ENCODE measurements at places on chromosomes 5 and 9.
A peak's percentile ranks its signal among the peaks of the same experiment; 100 is the strongest.

- DNase-seq = no peak
Observed at GRCh38 chr9:133813749-133814585, 75.8 kb upstream of the SARDH start.

DNA sequence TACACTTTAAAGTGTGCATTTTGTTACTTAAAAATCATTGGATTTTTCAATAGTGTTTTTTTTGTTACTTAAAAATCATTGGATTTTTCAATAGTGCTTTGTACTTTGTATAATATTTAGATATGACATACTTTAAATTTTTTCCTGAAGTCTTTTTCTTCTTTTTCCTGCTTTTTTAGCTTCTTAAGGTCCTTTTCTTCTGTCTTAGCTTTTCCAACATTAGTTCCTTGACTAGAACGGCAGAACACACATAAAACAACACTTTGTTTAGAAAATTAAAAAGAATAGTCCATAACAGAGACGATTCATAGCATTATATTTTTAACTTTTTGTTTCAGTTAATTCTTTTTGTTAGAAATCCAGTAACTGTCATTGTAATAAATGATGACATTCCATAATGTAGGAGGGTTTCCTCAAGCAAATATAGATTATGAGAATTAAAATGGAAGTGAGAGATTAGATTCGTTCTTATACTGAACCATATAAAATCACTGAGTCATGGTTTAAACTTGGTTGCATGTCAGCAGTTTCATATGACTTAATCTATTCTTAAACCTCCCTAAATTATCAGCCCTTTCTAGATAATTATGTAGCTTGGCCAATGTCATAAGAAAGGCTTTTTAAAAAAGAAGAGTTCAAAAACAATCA is 45.3 kb upstream of the RICTOR start:
- DNase-seq = no peak

DNA sequence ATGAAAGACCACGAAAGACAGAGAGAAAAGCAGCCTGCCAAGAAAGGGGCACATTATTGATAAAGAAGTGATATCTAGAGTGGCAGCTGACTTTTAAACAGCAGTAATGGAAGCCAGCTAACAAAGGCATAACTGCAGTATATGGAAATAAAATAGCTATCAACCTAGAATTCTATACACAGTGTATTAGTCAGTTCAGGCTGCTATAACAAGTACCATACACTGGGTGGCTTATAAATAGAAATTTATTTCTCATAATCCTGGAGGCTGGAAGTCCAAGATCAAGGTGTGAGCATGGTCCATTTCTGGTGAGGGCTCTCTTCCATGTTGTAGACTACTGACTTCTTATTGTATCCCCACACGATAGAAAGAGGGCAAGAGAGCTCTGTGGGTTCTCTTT is 109.8 kb downstream of the DEPDC1B start:
- DNase-seq = no peak

DNA sequence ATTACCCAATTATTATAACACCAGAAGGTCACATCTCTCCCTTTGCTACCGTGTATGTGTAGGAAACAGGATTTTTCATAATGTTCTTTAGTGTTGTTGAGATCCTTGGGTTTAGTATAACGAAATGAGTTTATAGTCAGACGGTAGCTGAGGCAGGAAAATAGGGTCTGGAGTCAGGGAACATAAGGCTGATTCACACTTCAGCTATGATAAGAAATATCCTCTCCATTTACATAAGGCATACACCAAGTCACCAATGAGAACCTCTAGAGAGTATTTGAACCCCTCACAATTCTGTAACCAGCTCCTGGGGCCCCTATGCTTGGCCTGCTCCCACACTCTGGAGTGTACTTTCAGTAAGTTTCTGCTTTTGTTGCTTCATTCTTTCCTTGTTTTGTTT is 58.9 kb upstream of the ANKH start:
- DNase-seq = no peak

- DNase-seq = peak; percentile 64
Observed at GRCh38 chr9:109143881-109144562, 23.0 kb downstream of the FRRS1L start.

GRCh38 chr9:97502222-97502983 is 937 bp downstream of the TMOD1 start:
- DNase-seq = peak; percentile 60

GRCh38 chr9:106312906-106313305 is 550.1 kb upstream of the ZNF462 start:
- no peak for DNase-seq

Data from GM20000 (cell line).